Stimulated activated CD8-positive, alpha-beta memory T cell treated with anti-CD3 and anti-CD28 coated beads, Interleukin-4, amount 100 ng/mL, for 48 hours (primary cell): ENCODE measurements at places on chromosomes 12 and 14.

DNA sequence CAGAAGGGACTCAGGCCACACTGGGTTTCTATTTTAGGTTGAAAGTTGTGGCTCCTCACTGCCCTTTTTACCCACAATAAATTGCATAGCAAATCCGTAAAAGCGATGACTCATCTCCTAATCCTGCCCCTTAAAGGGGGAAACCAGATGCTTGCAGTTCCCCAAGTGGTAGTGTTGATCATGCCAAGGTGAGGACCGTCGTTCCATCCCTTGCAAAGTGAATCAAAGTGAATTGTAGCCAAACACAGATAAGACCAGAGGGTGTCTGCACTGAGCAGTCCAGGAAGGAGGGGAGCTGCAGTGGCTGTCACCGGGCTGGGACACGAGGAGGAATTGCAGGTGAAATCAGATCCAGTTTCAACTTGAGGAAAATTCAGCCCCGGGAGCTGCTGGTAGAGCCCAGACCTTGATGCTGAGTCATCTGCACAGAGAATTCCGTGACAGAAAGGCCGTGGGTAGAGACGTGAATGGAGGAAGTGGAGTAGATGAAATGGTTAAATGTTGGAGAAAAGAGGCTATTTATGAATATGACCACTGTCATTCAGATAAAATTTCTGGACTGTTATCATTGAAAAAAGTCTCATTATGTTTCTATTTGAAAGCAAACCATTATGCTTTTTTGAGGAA lies 44.2 kb upstream of the MMP17 start:
- DNase-seq = no peak

DNA sequence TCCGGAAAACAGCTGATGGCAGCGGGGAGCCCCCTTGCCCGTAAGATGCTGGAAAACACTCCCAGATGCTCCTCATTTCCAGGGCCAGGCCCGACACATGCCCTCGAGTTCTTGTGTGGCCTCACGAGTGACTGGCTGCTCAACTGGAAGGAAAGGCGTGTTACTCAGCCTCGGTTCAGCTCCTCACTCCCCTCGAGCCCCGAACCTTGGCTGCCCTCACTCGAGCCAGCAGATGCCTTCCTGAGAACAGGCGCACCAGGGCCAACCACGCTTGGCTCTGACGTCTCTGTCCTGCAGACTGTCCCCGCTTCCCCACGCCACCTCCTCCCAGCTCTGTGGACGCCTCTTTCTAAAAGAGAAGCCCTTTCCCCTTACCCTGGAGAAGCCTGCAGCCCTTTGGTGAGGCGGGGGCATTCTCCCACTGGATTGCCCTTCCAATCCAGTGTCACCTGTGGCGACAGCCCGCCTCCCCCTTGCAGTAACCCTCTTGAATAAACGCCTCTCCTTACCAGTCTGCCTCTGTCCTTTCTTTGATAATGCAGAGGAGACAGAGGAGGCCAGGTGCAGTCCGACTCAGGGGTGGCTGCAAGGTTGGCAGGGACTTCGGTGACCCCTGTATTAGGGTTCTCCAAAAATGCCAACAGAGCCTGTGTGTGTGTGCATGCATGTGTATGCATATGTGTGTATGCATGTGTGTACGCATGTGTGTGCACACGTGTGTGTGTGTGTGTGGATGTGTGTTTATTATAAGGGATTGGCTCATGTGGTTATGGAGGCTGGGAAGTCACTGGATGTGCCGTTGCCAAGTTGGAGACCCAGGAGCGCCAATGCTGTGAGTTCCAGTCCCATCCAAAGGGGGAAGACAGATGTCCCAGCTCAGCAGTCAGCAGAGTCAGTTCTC lies 166.3 kb downstream of the KIF26A start:
- DNase-seq = no peak

DNA sequence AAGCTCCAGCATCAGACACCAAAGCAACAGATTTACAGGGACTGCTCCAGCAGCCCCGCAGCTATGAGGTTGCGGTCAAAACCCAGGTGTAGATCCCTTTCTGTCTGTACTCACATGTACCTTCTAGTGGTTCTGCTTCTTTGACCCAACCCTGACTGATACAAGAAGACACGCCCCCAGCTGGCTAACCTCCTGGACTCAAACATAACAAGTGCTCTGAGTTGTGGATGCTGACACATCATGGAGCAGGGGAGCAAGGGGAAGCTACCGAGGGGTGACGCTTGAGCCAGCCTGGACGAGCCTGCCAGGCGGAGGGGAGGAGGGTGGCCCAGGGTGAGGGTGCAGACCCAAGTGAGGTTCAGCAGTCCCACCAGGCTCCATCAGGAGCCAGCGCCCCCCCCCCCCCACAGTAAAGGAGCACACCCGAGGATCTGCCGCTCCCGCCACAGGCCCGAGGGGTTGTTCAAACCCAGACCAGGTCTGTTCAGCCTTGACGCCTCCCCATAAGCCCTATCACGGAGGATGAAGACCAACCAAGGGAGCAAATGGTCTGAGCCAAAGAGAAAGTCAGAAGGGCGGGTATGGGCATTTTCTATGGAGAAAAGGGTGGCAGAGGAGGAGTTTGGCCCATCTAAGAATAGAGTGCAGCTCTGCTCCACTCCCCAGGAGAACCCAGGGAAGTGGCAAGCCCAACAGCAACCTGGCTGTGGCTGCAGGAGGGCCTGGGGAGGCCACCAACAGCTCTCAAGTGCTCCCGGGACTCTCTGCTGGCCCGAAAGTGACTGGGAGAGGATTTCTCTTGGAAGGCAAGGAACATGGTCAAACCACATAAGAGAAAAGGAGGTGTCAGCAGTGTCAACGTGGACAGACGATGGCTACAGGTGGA lies 229.4 kb downstream of the BCL11B start:
- no peak for DNase-seq

- DNase-seq = no peak
Observed at GRCh38 chr12:29882846-29883245, 99.1 kb upstream of the TMTC1 start.

DNA sequence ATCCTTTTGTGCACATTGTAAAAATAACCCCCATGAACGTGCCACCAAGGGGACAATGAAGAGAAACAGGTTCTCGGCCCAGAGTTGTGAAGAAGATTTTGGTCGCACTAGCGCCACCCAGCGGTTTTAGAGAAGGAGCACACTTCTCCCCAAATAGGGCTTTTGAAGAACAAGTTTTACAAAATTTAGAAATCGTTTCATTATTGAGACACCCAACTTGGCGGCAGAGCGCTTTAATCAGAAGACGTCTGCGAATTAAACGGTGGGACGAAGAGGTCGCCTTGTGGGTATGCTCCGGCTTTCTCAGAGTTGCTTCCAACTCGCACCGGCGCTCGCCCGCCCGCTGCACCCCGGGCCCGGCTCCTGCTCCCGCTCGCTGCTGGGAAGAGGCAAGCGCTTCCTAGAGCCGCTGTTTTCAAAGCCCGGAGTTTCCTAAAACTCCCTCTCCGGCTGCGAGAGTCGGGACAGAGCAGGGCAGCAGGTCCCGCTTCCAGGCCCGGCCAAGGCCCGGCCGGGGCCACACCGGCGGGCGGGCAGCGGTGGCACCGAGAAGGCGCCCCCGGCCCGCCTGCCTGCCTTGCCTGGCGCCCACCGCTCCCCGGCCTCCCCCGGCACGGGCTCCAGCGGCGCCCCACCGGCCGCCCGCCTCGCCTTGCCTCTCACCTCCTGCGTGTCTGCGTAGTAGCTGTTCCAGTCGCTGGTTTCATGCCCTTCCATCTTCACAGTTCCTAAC lies 645 bp downstream of the FOXA1 start:
- peak; percentile 68 for DNase-seq

GRCh38 chr12:68873316-68873715 lies 59.7 kb downstream of the CPM start:
- DNase-seq = no peak

GRCh38 chr12:78036874-78037273 lies 206.2 kb downstream of the NAV3 start:
- no peak for DNase-seq
